ENCODE measurements at places on chromosomes 6 and 20.

DNA sequence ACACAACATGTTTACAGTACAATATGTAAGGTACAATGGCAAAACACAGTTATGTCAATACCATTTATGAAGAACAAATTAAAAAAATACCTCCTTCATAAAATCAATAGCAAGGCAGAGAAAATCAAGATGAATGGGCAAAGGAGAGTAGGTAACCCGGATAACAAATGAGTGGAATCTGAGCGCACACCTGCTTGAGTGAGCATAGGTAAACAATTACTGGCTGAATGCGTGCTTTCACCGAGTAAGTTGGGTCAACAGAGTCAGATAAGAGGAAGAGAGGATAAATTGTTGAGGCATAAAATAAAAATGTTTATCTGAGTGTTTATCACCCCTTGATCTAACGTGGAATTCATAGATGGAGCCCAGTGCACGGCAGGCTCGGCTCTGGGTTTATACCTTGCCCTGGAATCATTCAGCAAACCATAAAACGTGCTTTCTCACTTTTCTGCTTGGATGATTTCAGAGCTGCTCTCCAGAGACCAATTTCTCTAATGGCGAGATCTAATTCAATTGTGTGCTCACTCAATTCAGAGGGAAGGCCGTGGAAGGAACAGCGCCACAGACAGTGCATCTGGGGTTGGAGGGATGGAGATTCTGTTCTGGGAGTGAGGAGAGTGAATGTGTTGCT is 224.8 kb upstream of the MAP3K7 start:
- DNase-seq, result no peak

DNA sequence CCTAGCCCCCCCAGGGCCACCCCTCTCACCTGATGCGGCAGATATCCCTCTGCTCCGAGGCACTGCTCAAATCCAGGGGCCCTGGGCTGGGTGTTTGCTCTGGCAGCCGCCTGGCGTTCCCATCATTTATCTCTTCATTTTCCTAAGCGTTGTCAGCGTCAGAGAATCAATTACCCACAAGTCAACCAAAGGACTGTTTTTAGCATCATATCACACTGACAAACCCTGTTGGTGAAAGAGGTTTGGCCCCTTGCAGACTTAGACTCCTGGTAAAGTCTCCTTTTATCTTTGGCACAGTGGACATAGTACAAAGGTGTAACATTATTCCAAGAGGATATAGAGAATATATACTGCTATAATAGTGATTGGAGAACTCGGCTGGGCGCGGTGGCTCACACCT is at the start of gene GHRH:
TSS of gene GHRH (minus strand) at position 101 of the 400 bp plus-strand sequence. CDS start 4,925 bp downstream, outside the sequence.
- no peak for DNase-seq

DNA sequence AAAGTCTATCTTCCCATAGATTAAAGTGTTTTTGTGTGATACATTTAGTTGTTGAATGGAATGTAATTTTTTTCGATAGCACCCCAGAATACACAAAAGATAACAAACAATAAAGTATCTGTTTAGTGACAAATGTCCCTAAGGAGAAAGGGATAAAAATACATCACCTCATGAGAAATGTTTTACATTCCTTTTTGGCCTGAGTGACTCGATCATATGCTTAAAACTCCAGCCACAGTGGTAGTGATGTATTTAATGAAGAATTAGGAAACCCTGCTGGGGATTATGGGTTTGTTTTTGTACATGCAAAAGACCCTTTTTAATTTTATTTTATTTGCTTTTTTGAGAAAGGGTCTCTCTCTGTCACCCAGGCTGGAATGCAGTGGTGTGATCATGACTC is 4.3 kb upstream of the SGK1 start:
- no peak for DNase-seq

- DNase-seq, result no peak
These were observed 286.2 kb downstream of the ESR1 start for GRCh38 chr6:152093711-152094110.

- DNase-seq, result no peak
These were observed 332.5 kb downstream of the CD83 start for GRCh38 chr6:14450133-14450504.

- DNase-seq, result no peak
These were observed 69.4 kb downstream of the SNX9 start for GRCh38 chr6:157892363-157892877.

DNA sequence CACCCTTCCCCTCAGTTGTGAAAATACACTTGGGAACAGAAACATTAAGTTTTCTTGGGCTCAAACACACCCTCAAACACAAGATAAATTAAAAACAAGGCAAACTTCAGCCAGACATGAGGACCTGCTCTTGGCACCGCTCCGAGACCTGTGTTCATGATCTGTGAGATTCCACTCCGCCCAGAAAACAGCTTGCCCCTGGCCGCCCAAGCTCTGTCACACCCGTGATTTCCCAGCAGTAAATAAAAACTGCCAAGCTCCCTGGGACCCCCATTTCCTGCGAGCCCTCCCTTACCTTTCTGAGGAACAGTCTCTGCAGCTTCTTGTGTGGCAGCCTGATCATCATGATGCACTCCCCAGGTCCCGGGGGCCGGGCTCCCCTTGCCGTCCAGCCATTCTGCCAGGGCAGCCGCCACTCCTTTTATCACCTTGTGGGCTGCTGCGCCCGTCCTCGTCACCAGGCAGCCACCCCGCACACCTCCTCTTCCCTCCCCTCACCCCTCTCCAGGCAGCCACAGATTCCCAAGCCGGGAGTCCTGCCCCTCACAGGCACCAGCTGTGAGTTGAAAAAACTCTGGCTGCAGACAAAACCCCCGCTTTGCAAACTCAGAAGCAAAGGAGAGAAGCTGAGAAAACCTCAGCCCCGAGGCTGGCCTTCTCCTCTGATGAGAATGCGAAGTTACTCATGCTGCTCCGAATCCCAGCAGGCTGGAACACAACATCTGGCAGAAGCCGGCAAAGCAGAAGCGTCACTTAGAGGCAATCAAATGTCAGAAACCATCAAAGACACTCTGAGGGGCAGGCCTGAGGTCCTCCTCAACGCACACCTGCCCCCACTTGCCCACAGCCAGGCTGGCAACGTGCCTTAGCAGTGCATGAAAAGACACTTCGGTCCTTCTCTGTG is 130.4 kb upstream of the RPS6KA2 start:
- no peak for DNase-seq

DNA sequence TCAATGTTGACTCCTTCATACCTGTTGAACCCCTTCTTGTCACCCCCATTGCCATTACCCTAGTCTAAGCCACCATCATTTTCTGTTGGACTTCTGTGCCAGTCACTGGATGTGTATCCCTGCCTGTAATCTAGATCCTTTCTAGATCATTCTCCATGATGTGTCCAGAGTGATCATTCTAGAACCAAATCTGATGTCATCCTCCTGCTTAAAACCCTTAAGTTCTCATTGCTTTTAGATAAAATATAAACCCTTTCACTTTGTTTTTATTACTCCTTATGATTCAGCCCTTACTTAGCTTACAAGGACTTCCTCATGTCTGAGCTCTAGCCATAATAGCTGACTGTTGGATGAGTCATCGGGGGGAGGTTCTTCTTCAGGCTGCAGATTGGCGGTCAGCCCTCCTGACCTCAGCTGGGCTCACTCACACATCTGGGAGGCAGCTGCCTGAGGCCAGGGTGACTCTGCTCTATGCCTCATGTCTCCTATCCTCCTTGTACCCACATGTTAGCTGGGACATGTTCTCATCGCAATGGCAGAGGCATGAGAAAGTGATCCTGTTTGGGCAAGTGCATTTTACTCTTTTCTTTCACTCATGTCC is 287.6 kb downstream of the ESR1 start:
- DNase-seq, result peak; percentile 89

DNA sequence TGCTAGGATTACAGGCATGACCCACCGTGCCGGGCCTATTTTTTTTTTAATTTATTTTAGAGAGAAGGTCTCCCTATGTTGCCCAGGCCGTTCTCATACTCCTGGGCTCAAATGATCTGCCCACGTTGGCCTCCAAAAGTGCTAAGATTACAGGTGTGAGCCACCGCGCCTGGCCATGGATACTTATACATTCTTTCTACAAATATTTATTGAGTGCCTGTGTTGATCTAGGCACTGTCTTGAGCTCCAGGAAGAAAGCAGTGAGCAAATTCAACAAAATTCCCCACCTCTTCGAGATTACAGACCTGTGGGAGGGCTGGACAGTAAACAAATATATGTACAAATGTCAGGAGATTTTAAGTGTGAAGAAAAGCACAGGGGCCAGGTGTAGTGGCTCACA is 37.9 kb downstream of the MGME1 start:
- DNase-seq, result no peak

GRCh38 chr20:51960047-51960675 is 157.8 kb upstream of the SALL4 start:
- no peak for DNase-seq

- DNase-seq, result peak; percentile 44
These were observed at the start of gene EDN1 for GRCh38 chr6:12289933-12290820. Gene EDN1 (plus strand): TSS chr6:12290361. CDS start chr6:12290630, 269 bp downstream.

GRCh38 chr6:129608886-129609537 is 101.0 kb downstream of the ARHGAP18 start:
- no peak for DNase-seq

- no peak for DNase-seq
These were observed 73.1 kb downstream of the BMP5 start for GRCh38 chr6:55802259-55802658.

- peak; percentile 94 for DNase-seq
These were observed 24.4 kb upstream of the C6orf62 start for GRCh38 chr6:24743265-24743943.

DNA sequence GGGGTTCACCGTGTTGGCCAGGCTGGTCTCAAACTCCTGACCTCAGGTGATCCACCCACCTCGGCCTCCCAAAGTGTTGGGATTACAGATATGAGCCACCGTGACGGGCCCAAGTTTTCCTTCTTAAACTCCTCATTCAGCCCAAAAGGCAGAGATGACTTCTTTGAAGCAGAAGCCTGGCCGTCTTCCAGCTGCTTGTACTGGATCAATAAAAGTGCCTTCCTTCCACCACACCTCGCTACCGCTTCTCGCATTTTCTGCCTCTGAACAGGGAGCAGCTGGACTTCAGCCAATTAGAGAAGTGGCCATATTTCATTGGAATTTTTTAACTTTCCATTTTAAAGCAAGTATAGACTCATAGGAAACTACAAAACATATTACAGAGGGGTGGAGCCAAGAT is 241.1 kb downstream of the PREX1 start:
- DNase-seq, result no peak

DNA sequence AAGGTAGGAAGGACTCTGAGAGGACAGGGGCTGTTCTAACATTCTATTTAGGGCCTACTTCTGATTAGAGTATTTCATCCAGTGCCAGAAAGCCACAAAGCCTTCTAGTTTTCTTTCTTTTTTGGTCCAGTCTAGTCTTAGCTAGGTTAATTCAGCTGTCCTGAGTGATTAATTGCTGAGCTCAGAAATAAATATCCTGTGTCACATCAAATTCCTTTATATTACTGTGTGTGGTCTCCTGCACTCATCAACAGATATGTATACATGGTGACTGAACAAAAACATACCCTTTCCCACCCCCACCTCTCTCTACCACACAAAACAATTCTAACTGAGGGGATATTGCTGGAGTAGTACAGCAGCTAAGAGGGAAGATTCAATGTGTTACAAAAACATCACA is 601.5 kb upstream of the NRSN1 start:
- no peak for DNase-seq

DNA sequence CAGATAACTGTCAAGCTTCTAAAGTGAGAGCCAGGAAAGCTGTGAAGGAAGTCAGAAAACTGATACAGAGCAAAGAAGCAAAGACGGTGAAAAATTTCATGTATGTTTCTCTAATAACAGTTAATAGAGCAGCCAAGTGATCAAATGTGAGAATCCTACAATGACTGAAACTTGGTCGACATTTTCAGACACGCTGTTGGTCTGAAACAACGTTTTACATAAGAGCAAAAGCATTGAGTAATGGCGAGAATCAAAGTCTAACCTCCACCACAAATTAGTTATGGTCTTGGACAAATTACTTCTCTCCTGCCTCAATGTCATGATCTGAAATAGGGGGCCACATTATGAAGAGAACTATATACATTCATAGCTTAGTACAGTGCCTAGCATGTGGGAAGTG is 3.3 kb downstream of the MKKS start:
- DNase-seq, result no peak

- peak; percentile 35 for DNase-seq
These were observed 802.9 kb downstream of the MAFB start for GRCh38 chr20:39885975-39886649.

DNA sequence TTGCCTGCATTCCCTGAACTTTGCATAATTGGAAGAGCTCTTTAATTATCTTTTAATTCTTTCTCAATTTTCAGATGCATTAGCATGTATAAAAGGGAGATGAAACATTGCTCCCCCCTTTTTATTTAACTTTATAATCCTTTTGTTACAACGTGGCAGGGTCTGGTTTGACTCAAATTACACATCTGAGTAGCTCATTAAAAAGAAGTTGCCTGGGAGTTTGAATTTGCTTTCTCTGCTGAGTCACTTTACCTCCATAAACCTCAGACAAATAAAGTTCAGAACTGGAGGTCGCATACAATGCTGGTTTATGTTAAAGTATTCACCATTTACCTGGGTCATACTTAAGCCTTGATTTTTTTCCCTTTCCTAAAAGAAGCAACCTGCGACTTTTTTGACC is 495.2 kb downstream of the PREX1 start:
- no peak for DNase-seq

- DNase-seq, result no peak
These were observed 34.8 kb downstream of the MDFI start for GRCh38 chr6:41672816-41673703.

- DNase-seq, result no peak
These were observed 101.1 kb upstream of the TAB2 start for GRCh38 chr6:149216459-149216858.

- no peak for DNase-seq
These were observed 359.0 kb downstream of the ZFAND3 start for GRCh38 chr6:38178584-38178886.

DNA sequence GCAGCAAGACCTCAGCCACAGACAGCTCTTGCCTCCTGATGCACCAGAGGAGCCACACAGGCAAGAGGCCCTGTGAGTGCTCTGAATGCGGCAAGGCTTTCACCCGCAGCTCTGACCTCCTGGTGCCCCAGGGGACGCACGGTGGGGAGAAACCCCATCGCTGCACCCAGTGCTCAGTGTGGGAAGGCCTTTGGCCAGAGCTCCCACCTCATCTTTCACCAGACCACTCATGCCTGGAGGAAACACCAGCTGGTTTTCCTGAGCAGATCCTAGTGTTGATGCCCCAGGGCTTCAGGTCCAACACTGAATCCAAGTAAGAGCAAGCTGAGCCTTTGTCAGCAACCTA is 37.0 kb upstream of the XRN2 start:
- no peak for DNase-seq

- no peak for DNase-seq
These were observed 607.1 kb downstream of the HDGFL1 start for GRCh38 chr6:23176471-23176870.

All from epithelial cell of proximal tubule (primary cell).